Activated CD4-positive, alpha-beta T cell treated with anti-CD3 and anti-CD28 coated beads, Interleukin-2, amount 10 ng/mL, durations not matched to agents 7 days and 5 days (primary cell): ENCODE measurements at places on chromosomes 16 and 17.
A peak's percentile ranks its signal among the peaks of the same experiment; 100 is the strongest.

DNA sequence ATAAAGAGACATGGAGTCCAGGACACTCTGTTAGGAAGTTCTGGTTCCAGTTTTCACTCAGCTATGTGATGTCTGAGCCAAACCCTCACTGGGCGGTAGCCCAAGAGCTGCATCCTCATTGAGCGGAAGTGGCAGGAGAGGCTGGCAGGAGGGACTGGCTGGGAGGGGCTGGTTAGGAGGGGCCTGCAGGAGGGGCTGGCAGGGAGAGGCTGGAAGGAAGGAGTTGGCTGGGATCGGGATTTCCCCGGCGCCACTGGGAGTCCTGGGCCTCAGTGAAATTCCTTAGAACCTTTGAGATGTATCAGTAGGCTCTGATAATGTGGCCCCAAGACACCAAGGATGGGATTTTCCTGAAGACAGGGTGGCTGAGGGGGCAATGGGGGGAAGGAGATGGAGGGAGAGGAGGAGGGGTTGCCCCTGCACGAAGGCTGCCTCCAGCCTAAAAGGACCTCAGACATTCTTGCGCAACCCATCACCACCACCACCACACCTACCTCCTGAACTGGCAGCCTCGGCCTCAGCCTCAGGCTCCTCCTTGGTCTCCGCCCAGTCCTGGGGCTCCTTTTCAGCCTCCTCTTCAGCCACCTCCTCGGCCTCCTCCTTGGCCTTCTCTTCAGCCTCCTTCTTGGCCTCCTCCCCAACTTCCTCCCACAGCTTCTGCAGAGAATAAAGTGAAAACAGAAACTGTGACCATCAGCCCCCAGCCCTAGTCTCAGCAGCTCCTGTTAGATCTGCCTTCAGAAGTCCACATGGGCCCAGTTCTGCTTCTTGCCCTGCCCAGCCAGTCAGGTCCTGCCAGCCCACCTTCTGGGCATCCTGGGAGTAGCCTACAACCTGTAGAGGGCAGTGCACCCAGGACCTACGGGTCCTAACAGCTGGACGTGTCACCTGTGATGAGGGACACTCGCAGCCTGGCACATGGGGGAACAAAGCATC, 31.7 kb downstream of the CNGB1 start:
- DNase-seq = no peak

DNA sequence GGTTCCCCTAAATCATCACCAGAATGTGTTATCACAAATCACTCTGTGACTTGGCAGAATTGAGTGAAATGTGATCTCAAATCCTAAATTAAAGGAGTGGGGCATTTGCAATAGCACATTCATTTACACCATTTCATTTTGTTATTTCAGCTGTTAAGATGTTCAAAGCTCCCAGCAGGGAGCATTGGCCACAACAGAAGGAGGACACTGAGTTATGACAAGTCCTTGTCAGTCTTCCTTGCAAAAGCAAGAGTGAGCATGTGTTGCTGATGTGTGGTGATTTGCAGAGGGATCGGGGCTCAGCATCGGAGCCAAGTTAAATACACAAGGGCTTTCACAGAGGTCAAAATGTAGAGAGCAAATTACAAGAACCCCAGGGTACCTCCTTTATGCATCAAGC, 372.2 kb upstream of the CDH5 start:
- no peak for DNase-seq

DNA sequence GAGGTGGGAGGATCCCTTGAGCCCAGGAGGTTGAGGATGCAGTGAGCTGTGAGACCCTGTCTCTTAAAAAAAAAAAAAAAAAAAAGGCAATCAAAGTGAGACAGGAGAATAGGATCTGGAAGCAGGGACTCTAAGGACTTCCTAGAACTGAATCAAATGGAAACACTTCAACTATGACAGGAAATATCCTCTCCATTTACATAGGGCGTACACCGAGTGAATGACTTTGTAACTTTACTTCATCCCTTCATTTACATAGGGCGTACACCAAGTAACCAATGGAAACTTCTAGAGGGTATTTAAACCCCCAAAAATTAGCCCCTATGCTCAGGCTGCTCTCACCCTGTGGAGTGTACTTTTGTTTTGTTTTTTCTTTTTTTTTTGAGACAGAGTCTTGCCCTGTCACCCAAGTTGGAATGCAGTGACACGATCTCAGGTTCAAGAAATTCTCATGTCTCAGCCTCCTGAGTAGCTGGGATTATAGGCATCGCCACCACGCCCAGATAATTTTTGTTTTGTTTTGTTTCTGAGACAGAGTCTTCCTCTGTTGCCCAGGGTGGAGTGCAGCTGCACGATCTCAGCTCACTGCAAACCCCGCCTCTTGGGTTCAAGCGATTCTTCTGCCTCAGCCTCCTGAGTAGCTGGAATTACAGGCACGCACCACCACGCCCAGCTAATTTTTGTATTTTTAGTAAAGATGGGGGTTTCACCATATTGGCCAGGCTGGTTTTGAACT, 9.6 kb upstream of the PRPSAP1 start:
- no peak for DNase-seq

DNA sequence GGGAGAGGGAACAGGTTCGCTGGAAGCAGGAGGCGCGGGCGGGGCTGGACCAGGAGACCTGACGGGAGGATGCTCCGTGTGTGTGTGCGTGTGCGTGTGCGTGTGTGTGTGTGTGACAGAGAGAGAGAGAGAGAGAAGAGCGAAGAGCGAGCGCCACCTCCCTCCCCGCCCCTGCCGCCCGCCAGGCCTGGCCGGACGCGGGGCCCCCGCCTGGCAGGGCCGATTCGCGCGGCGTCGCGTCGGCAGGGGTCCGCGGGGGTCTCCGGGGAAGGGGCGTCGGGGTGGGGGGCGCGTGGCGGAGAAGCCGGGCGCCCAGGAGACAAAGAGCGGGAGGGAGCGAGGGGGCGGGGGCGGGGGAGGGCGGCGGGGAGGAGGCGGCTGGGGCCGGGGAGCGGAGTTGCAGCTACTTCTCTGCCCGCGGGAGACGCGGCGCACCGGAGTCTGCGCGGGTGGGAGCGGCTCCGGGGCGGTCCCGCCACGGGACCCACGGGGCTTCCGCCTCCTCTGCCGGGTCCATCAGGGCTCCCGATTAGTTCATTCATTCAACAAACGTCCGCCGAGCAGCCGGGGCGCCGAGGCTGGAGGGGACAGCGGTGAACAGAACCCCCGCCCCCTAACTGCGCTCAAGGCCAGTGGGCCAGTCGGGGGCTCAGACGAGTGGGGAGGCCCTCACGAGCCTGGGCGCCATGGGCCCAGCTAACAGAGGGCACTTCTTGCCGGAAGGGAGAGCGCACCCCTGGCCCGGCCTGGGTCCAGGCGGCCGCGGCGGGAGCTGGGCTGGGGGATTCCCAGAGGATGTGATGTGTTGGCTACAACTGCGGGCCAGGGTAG, at the start of gene SAMD14:
Gene SAMD14 (minus strand): TSS at position 433 of the 831 bp plus-strand sequence. CDS start 5,201 bp downstream, outside the sequence.
- DNase-seq = peak; percentile 52

GRCh38 chr16:89506113-89506504, 2.1 kb upstream of the SPG7 start:
- DNase-seq = no peak

DNA sequence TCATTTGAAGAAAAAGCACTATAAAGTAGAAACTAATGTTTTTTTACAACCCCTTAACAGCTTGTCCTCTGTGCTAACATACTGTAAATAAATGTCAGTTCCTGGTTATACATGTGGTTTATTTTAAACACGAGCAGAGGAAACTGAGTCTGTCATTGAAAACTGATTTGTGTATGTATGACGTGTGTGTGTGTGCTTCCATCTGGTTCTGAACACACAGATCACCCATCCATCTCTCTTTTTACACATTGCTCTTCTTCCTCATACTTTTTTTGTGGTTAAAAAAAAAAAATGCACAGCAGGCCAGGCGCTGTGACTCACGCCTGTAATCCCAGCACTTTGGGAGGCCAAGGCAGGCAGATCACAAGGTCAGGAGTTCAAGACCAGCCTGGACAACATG, 49.5 kb downstream of the ZNF423 start:
- no peak for DNase-seq

- DNase-seq = no peak
Measured at GRCh38 chr17:81461607-81462500, 50.7 kb downstream of the ACTG1 start.

- DNase-seq = no peak
Measured at GRCh38 chr17:9036336-9036735, 15.0 kb downstream of the NTN1 start.

- no peak for DNase-seq
Measured at GRCh38 chr16:3122926-3123570, 10.7 kb downstream of the ZNF205 start.

DNA sequence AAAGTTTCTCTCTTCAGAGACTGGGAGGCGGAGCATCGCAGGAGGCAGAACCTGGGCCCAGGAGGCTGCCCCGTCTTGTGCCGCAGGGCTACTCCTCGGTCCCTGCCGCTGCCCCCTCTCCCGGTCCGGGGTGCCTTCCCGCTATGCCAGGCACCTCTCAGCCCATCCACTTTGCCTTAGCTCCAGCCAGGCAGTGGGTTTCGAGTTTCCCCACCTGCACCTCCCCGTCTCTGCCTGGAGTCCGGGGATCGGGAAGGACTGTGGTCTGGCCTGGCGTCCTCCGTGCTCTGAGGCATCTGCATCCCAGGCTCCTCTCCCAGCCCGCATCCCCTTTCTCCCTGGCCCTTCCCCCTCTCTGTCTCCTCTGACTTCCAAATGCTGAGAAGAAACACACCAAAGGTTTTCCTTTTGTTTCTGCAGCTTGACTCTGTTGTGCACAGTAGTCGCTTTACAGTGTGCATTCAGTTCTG, 26.8 kb upstream of the PIK3R6 start:
- no peak for DNase-seq

DNA sequence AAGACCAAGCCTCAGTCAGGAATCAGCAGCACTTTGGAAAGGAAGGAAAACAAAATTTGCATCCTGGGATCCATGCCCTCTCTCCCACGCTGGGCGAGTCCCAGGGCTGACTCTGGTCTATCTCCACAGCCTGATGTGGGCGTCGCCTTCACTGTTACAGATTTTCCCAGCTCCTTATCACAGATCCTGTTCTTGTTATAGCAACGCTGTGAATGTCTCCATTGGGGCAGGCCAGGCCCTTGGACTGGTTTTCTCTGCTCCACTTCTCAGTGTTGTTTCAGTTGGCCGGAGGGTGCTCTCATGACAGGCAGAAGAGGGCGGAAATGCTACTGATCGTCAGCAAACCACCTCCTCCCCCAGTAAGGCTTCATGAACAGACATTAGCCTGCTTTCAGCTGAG, 127.9 kb upstream of the CDH11 start:
- DNase-seq = no peak

GRCh38 chr17:17723354-17724261, 42.4 kb downstream of the RAI1 start:
- DNase-seq = peak; percentile 20

DNA sequence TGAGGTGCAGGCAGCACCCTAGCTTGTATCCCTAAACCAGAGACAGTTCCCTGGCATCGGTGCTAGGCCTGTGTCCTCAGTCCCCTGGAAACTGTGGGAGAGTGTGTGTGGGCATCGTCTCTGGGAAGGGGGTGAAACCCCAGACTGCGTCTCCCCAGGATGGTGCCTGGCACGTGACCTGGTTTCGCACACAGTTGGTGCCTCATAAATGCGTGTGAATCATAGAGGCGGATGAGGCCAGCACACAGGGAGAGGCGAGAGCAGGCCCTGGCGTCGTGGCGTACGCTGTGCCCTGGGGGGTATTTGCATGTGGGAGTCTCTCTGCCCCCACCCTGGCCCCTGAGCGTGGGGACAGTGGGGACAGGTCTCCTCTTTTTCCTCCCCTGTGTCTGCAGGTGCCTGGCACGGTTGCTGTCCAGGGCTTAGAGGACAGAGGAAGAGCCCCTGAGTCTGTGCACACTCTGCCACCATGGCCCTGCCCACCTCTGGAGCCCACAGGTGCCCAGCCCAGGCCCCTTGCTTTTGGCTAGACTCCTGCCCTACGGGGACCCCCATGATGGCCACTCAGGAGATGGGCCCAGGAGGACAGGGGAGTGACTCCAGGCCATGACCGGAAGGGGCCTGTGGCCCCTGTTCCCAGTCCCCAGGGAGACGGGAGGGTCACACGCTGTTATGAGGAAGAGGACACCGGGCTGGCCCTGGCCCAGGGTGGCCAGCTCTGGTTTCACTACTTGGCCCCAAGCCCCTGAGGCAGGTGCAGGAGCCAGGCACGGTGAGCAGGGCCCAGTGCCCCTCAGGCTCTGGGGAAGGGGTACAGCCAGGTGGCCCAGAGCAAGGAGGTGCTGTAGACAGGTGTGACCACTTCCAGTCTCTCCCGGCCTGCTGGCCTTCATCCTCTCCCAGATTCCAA, 1.3 kb upstream of the FSCN2 start:
- DNase-seq = no peak

GRCh38 chr17:20999841-21000532, 42.8 kb downstream of the USP22 start:
- no peak for DNase-seq

GRCh38 chr16:22673421-22673831, 140.5 kb upstream of the HS3ST2 start:
- no peak for DNase-seq

DNA sequence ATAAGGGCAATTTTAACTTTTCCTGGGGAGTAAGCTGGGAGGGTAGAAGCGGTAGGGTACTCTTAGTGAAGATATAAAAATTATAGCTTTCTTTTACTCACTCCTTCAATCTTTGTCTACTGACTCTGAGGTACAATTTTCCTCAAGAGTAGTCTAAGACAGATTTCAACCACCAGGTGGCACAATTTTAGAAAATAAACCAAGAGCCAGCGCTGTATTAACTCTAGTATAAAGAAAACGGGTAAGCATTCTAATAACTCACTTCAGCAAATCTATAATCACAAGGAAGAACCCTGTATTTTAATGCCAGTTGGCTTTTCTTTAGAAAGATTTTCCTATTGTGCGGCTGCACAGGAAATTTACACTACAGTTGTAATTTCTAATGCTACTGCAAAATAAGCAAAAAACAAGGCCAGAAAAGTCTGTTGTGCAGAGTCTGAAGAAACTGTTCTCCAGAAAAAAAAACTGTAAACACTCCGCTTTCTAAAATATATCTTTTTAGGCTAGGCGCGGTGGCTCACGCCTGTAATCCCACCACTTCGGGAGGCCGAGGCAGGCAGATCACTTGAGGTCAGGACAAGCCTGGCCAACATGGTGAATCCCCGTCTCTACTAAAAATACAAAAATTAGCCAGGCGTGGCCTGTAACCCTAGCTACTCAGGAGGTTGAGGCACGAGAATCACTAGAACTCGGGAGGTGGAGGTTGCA, 1.9 kb downstream of the CMC2 start:
- peak; percentile 73 for DNase-seq

DNA sequence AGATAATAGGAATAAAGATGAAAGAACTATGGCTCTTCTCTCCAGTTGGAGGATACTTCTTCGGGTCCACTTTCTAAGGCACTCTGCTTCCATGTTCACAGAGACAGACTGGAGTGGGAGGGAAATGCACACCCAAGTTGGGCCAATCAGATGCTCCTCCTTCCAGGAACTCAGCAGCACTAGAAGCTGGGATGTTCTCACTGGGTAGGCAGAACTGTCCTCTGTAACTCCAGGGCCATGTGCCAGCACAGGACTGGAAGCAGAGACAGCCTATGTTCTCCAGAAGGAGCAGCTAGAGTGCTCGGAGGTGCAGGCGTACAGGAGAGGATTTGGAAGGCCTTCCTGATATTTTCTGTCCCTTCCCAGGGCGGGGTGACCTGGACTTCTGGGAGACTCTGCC, 49.9 kb upstream of the SREBF1 start:
- no peak for DNase-seq
